ENCODE measurements at places on chromosomes 13 and 19. TPM values are rescaled to one million over a fixed set of nuclear protein-coding genes. Genes with fewer than 3 reads are reported as not detected.

The GNG8 gene
- total RNA-seq: not detected

The FLT3 gene
- 0.11 TPM for total RNA-seq

The F10 gene
- total RNA-seq: 9.2 TPM

The TMEM145 gene
- 2.8 TPM for total RNA-seq

DNA sequence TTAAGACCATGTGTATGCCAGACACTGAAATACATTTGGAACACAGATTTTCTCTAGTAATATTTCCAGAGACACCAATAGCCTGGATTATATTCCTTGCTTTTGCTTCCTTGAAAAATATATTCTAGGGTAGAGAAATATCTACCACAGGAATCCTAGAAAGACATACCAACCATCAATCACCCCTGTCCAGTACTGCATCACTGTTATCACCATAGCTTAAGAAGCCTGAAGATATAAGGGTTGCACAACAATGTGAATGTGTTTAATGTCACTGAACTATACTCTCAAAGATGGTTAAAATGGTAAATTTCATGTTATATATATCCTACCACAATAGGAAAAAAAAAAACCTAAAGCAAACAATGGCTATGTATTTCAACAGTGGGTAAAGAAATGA, 163.6 kb downstream of the DIAPH3 start:
- DNase-seq: no peak
- H3K36me3 ChIP-seq: no peaks in the 10 kb centered on the region
- no peaks in the 10 kb centered on the region for H3K4me1 ChIP-seq
- no peak overlapping the region for H3K4me3 ChIP-seq
- H3K27ac ChIP-seq: no peak overlapping the region
- H3K27me3 ChIP-seq: no peaks in the 10 kb centered on the region

DNA sequence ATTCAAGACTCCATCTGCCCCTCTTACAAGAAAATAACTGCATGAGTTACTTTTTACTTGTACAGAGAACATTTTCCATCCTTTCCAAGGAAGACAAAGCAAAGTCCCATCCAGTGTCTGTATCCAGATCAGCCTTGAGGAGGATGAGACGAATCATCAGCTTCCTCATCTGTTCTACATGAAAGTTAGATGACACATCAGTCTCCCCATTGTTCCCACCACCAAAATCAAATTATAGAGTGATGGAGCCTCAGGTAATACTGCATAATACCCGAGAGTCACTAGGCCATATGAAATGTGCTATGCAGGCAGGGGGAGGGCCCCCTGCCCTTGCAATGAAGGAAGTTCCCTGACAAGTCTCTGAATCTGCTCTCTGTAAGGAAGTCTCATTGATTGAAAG, 1244.6 kb upstream of the SLC10A2 start:
- H3K4me1 ChIP-seq: no peaks in the 10 kb centered on the region
- no peak for DNase-seq
- no peaks in the 10 kb centered on the region for H3K36me3 ChIP-seq
- no peak overlapping the region for H3K27ac ChIP-seq
- H3K4me3 ChIP-seq: no peak overlapping the region

- no peaks in the 10 kb centered on the region for H3K36me3 ChIP-seq
- H3K4me3 ChIP-seq: no peak overlapping the region
- no peaks in the 10 kb centered on the region for H3K27me3 ChIP-seq
- no peak for DNase-seq
- peaks cover 13% of the 10 kb centered on the region for H3K4me1 ChIP-seq
Observed at GRCh38 chr19:42424345-42424707, 2.9 kb downstream of the LIPE start.

GRCh38 chr19:43809762-43810696, 7.8 kb upstream of the LYPD5 start:
- H3K4me1 ChIP-seq: no peaks in the 10 kb centered on the region
- H3K27me3 ChIP-seq: no peaks in the 10 kb centered on the region
- no peak overlapping the region for H3K27ac ChIP-seq
- no peak overlapping the region for H3K4me3 ChIP-seq
- no peaks in the 10 kb centered on the region for H3K36me3 ChIP-seq

GRCh38 chr19:14694641-14695266, 4.9 kb downstream of the ZNF333 start:
- no peak overlapping the region for H3K4me3 ChIP-seq
- peak; percentile 60 for DNase-seq
- H3K27ac ChIP-seq: no peak overlapping the region
- H3K36me3 ChIP-seq: peaks cover 29% of the 10 kb centered on the region
- H3K27me3 ChIP-seq: no peaks in the 10 kb centered on the region

- peaks cover 12% of the 10 kb centered on the region for H3K4me1 ChIP-seq
- H3K36me3 ChIP-seq: peaks cover 13% of the 10 kb centered on the region
- no peaks in the 10 kb centered on the region for H3K27me3 ChIP-seq
- H3K27ac ChIP-seq: peak overlapping the region; percentile 74
- no peak overlapping the region for H3K4me3 ChIP-seq
Observed at GRCh38 chr13:100633461-100633860, 41.1 kb downstream of the TMTC4 start.

DNA sequence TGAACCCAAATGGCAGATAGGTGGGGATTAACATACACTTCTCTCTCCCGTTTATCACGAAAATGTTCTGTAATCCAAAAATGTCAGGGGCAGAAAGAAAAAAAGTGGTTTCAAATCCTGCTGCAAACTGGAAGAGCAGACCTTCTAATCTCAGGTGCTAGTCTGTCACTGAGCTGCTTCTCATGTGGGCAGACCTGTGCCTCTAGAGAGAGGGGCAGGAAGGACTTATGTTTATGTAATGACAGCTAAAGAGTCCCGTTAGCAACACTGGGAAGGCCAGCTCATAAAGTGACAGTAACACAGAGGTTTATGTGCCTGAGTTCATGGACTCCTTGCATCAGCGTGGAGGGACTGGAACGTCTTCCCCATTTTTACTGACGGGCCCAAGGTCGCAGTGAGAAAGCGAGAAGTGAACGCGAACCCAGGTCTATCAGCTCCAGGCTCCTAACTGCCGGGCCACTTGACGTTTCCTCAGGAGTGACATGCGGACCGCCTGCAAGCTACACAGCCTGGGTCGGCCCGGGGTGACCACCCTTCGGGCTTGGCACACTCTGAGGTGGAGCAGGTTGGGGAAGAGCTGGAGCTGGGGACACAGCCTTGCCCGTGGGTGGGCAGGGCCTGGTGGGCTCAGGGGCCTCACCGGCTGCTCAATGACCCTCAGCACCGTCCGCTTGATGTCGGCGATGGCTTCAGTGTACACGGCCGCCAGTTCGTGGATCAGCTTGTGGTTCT, 9.6 kb upstream of the RSPH6A start:
- H3K4me3 ChIP-seq: no peak overlapping the region
- no peak for DNase-seq
- no peaks in the 10 kb centered on the region for H3K4me1 ChIP-seq
- no peaks in the 10 kb centered on the region for H3K27me3 ChIP-seq
- no peak overlapping the region for H3K27ac ChIP-seq

DNA sequence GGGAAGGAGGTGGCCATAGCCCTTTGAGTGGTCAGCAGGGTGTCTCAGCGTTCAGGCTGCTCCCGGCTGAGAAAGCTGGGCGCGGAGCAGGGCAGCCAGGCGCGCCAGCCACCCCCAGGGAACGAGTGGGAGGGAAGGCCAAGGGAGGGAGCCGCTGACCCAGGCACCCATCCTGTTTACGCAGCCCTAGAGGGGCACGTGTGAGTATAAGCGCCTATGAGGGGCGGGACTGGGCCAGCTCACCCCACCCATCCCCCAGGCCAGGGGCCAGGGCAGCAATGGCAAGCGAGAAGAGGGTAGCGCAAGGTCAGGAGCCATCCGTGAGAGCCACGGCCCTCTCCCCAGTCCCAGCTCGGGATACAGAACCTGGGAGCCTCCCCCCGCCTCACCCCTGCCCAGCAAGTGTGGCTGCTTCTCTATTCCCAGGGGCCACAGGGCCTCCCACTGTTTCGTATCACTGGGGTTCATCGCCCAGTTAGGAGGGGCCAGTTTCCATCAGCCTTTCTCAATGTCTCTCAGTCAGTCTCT, 897 bp upstream of the DMKN start:
- no peak overlapping the region for H3K27ac ChIP-seq
- peak; percentile 60 for DNase-seq
- H3K4me3 ChIP-seq: no peak overlapping the region
- H3K36me3 ChIP-seq: no peaks in the 10 kb centered on the region
- no peaks in the 10 kb centered on the region for H3K27me3 ChIP-seq

DNA sequence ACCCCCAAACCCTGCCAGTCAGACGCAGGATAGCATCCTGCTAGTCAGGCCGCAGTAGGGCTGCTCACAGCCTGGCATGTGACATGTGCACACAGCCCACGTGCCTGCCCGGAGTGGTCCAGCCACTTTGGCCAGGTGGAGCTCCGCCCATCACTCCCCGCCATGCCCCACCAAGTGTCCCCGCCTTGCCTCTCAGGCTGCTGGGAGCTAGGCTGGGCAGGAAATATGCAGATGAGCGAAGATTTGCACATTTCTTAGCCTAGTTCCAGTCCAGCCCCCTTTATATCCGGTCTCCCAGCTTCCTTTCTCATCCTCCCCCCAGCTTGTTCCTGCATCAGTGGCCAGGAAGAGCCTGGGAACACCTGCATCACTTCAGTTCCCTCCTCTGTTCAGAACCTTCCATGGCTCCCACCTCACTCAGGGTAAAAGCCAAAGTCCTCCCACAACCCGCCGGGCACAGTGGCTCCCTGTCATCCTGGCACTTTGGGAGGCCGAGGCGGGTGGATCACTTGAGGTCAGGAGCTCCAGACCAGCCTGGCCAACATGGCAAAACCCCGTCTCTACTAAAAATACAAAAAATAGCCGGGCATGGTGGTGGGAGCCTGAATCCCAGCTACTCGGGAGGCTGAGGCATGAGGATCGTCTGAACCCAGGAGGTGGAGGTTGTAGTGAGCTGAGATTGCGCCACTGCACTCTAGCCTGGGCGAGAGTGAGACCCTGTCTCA, 2.3 kb upstream of the DOCK6 start:
- DNase-seq: peak; percentile 97
- H3K4me3 ChIP-seq: no peak overlapping the region
- H3K36me3 ChIP-seq: no peaks in the 10 kb centered on the region
- H3K27me3 ChIP-seq: no peaks in the 10 kb centered on the region
- H3K4me1 ChIP-seq: peaks cover 4% of the 10 kb centered on the region

DNA sequence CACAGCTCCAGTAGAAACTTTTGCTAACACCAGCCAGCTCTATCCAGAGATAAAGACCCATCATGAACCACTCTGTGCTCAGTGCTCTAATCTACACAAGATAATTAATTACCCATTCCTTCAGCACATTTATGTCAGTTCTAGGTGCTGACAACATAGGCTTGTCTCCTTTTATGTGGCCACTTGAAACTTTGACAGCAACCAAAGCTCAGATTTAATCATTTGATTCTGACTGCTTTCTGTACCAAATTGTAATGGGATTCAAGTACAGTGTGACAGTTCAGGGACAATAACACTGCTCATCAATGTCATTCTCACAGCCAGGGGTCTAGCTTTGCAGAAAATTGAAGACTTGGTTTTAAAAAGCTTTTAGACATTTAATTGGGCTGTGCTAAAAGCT, 266.6 kb downstream of the KCTD12 start:
- no peaks in the 10 kb centered on the region for H3K36me3 ChIP-seq
- no peak for DNase-seq
- H3K27ac ChIP-seq: no peak overlapping the region
- no peaks in the 10 kb centered on the region for H3K27me3 ChIP-seq
- no peak overlapping the region for H3K4me3 ChIP-seq

DNA sequence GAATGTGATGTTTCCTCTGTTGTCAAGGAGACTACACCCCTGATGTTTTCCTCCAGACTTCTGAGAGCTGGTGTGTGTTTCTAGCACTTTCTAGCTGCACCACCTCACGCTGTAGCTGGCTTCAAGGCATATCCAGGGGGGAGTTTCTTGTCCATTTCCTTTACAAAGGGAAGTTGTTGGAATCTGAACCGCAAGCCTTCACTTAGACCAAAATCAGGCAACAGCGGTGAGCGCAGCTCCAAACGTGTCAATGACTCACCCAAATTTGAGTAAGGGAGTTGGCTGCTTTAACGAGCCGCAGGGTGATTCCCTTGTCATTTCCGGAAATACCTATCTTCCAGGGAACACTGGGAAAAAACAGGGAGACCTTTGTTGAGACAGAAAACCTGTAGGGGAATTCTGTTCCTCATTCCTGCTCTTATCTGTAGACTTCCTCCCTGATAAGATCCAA, 2.5 kb downstream of the LDLR start:
- H3K4me1 ChIP-seq: peaks cover 66% of the 10 kb centered on the region
- no peaks in the 10 kb centered on the region for H3K36me3 ChIP-seq
- H3K27me3 ChIP-seq: no peaks in the 10 kb centered on the region
- no peak for DNase-seq

DNA sequence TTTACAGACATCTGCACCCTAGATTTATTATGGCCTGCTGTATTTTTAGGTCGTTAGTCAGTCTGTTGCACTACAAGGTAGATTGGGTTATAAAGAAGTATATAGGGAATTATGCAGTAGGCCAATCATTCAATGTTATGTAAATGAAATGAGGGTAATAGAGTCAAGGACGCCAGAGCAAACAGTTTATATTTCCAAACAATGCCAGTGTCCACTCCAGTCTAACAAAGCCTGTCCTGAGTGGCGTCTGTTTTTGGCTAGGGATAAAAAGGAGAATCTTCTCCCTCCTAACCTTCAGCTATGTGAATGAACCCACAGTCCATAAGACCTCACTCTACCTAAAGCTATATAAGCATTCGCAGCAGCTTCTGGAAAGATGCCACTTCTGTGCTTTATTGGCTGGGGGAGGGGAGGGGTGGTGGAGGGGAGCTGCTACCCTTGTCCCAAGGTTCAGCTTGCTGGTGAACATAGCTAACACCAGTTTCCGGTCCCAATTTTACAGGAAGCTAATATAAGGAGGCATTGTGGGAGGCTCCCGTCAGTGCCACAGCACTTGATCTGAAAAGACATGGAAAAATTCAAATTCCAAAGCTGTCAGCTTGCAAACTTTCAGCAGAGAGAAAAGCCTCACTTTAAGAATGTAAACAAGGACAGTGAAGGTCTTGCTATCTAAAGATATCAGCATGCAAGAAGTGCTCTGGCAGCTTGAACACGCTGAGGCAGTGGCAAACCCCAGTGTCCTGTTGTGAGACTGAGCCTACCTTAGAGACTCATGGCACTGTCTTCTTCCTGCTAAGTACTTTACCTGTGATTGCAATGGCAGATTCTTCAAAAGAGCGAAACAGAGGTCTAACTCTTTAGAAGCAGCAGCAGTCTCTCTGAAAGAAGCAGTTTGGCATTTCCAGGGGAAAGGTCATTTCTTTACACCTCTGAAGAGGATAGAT, 369.9 kb downstream of the PCDH9 start:
- DNase-seq: no peak
- no peaks in the 10 kb centered on the region for H3K4me1 ChIP-seq
- H3K36me3 ChIP-seq: no peaks in the 10 kb centered on the region
- H3K27me3 ChIP-seq: no peaks in the 10 kb centered on the region
